HAP-1 (cell line): ENCODE measurements at places on chromosomes 7 and 10.

DNA sequence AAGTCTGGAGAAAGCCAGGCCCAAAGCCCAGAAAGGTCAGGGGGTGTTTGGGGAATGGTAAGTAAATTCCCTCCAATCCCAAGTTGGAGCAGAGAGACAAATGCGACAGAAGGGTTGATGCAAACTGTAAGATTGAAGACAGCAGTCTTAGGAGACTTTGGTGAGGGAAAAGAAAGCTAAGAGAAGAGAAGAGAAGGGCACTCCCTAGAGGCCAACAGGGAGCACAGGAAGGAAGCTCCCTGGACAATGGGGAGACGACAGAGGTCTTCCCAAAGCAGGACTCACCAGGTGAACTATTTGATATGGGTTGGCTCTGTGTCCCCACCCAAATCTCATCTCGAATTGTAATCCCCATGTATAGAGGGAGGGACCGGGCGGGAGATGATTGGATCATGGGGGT lies 151.5 kb downstream of the KIF20B start:
- DNase-seq, result no peak

GRCh38 chr7:142481548-142481947 lies 223.7 kb upstream of the PRSS58 start:
- DNase-seq, result no peak

- DNase-seq, result no peak
These were observed 334.4 kb downstream of the CALN1 start for GRCh38 chr7:72077786-72078185.

DNA sequence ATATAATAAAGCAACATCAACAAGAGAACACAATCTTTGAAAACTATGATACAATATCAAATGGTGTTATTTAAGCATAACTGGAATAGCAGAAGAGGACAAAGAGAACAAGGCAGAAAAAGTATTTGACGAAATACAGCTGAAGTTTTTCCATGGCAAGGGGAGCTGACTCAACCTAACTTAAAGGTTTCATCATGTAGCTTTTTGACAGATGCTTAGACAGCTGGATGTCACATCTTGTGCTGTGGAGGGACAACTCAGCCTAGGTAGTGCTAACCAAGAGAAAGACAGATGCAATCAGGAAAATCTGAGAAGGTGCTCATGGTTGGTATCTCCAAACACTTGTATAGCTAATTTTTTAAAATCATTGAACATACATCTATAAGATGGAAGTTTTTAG lies 208.2 kb downstream of the TFEC start:
- DNase-seq, result no peak

DNA sequence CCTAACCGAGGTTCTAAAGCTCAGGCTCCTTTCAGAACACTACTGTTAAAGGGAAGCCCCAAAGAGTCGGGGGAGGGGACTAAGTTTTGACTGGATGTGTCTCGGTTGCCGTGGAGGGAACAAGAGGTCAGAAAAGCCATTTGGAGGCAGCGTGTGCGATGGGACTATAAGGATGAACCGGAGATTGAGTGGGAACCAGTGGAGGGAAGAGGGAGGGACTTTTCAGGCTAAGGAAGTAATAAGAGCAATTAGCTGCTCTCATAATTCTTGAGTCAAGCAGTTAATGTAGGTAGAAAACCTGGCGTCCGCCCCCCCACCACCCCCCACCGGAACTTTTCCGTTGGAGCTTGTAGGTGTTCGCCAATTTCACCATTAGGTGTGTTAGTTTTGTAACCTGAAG lies 491 bp upstream of the AKAP9 start:
- peak; percentile 44 for DNase-seq

- DNase-seq, result no peak
These were observed 21.5 kb upstream of the NUDCD3 start for GRCh38 chr7:44511863-44512468.

GRCh38 chr10:73803680-73804286 lies 7.6 kb downstream of the NDST2 start:
- DNase-seq, result no peak

DNA sequence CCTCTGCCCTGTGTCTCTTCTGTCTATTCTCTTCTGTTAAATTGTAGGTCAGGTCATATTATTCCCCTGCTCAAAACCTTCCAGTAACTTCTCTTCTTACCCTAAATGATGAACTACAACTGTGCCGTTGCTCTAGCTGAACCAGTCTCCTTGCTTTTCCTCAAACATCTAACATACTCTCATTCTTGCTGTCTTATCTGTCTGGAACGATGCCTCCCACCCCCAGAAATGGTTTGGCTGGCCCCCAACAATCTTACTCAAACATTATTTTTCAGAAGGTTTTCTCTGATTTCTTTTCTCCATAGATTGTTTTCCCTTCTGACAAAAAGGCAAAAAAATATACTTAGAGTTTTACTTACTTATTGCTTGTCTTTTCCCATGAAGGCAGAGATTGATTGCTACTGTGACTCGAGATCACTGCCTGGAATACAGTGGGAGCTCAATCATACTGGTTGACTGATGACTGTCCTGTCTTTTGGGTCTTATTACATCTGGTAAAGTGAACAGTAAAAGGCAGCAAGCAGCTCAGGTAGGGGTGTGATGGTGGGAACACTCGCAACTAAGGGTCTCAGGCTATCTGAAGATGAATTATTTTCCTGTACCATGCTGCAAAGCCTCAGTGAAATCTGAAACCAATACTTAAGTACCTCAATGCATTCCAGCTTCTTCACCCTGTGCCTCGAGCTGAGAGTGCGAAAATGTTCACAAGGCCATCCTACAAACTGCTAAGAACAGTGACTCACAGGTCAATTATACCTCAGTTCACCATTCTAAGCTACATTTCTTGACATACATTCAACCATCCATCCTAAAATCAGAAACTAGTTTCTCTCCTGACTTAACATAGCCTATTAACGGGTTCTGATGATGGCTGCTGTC lies 67.6 kb downstream of the DNMBP start:
- no peak for DNase-seq

- no peak for DNase-seq
These were observed 647.6 kb downstream of the TNS3 start for GRCh38 chr7:46934198-46934825.

DNA sequence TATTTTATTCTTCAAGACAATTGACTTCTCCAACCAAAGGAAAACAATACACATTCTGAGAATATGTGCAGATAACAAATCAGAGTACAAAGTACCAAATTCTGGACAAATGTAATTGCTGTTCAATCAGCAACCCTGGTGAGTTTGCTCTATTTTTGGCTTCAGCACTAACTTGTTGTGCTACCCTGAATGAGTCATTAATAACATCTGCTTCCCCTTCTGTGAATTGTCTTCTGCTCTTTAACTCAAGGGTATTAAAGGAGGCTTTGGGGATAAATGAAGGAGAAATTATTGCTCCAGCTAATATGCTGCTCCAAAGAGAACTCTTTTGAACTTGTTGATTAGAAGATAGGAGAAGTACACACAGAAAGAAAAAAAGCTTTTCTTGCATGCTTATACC lies 459.3 kb downstream of the HTR7 start:
- DNase-seq, result no peak

GRCh38 chr10:124220547-124220946 lies 127.1 kb upstream of the CHST15 start:
- DNase-seq, result no peak
